ENCODE measurements at places on chromosomes 1 and 21. TPM values are rescaled to one million over a fixed set of nuclear protein-coding genes. Genes with fewer than 3 reads are reported as not detected.

- no peaks in the 10 kb centered on the region for H3K36me3 ChIP-seq
- no peak overlapping the region for H3K4me3 ChIP-seq
- H3K27ac ChIP-seq = no peak overlapping the region
- H3K27me3 ChIP-seq = no peaks in the 10 kb centered on the region
Observed at GRCh38 chr1:94958081-94958480, 31.2 kb upstream of the CNN3 start.

DNA sequence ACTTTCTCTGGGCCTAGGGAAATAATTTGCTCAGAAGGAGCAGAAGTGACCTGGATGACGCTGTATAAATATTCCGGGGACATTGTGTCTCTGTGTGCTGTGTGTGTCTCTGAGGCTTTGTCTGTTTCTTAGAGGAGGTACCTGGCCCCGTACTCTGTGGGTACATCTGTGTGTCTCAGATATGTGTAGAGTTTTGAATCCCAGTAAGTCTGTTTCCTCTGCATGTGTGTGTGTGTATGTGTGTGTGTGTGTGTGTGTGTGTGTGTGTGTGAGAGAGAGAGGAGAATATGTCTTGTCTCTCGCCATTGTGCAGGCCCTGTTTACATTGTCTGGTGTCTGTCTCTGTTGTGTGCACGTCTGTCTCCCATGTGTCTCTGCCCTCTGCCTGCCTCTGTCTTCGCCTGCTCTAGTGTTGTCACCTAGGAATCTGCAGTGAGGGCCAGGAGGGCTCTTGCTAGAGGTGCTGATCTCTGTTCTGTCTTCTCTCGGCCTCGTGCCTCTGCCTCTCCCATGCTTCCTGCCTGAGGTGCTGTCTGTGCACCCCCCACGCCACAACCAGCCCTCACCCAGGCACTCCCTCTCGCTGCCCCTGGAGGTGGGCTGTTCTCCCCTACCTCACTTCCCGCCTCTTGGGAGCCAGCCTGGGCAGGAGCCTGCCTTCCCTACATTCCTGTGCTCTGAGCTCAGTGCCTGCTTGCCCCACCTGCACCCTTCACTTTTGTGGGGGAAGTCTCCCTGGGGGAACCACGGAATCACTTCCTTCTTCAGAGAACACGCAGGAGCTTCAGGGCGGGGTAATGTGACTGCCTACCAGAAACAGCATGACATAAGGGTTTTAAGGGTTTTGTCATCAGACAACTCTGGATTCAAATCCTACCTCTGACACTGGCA is 5.9 kb downstream of the MAP7D1 start:
- peaks cover 22% of the 10 kb centered on the region for H3K4me1 ChIP-seq
- H3K4me3 ChIP-seq = no peak overlapping the region
- H3K27me3 ChIP-seq = no peaks in the 10 kb centered on the region
- H3K27ac ChIP-seq = peak overlapping the region; percentile 35
- H3K36me3 ChIP-seq = peaks cover 15% of the 10 kb centered on the region
- DNase-seq = no peak

The DENND2D gene
- 0.90 TPM for total RNA-seq

DNA sequence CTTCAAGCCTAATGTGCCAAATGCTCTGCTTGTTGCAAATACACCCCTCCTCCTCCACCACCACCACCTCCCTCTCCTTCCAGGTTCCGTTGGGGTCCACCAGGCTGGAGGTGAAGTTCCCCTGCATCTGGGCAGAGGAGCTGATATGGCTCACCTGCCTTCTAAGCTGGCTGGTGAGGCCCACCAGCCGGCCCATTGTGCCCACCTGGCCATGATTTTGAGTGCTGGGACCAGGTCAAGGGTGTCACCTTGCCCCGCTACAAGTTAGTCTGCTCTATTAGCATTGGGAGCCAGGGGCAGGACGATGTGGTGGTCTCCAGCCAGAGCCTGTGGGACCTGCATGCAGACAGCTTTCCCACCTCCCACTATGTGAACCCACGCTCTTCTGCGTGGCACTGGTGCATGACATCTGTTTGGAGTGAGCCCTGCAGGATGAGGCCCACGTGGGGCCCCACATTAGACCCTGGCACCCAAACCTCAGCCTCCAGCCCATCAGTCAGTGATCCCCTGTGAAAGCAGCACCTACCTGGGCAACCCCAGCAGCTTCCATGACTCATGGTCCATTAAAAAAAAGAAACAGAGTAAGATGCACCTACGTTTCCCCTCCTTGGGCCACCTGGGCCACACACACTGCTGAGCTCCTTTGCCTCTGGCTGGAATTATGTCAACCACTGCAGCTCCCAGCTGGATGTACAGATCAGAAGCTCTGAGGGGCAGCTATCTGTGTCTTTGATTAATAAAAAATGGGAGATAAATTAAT is 15.6 kb upstream of the CDCP2 start:
- H3K27me3 ChIP-seq = peaks cover 2% of the 10 kb centered on the region
- H3K4me3 ChIP-seq = no peak overlapping the region
- no peak for DNase-seq

The MPL gene
- total RNA-seq = not detected

DNA sequence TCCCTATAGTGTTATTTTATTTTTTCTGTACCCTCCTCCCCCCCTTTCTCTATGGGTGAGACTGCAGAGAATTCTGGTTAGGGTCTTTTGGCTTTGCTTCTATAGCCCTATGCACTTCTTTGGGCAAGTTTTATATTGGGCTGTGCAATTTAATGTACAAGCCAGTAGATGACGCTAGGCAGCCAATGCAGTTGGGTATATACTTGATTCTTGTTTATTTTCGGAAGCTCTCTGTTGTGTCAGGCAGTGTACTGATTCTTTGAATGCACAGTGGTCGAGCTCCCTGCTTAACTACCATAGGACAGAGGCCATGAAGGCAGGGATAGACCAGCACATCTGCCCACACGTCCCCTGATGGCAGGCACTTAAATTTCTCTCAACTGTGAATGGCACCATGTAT is 34.1 kb upstream of the GPR52 start:
- H3K27me3 ChIP-seq = no peaks in the 10 kb centered on the region
- H3K4me1 ChIP-seq = no peaks in the 10 kb centered on the region
- H3K27ac ChIP-seq = no peak overlapping the region
- no peaks in the 10 kb centered on the region for H3K36me3 ChIP-seq
- H3K4me3 ChIP-seq = no peak overlapping the region
- no peak for DNase-seq

Measured in IMR-90 (cell line).